ENCODE measurements at places on chromosomes 1 and 21.

DNA sequence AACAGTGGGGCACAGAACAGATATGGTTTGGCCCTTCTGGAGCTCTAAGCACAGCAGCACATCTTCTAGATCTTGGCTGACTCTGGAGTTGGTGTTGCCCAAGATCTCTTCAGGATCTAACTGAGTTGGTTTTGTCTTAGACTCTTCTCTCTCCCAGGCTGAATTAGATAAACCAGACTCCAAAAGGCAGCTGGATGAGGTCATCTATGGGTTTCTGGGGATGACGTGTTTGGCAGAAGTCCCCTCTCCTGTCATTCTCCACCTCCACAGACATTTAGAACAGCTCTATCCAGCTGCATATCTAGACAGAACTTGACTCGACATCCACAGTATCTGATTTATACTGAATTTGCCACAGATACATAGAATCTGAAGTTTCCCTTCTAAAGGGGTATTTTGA is 75.3 kb downstream of the ST6GALNAC5 start:
- no peak for DNase-seq

- no peak for DNase-seq
Measured at GRCh38 chr1:221793439-221794078, 51.7 kb upstream of the DUSP10 start.

DNA sequence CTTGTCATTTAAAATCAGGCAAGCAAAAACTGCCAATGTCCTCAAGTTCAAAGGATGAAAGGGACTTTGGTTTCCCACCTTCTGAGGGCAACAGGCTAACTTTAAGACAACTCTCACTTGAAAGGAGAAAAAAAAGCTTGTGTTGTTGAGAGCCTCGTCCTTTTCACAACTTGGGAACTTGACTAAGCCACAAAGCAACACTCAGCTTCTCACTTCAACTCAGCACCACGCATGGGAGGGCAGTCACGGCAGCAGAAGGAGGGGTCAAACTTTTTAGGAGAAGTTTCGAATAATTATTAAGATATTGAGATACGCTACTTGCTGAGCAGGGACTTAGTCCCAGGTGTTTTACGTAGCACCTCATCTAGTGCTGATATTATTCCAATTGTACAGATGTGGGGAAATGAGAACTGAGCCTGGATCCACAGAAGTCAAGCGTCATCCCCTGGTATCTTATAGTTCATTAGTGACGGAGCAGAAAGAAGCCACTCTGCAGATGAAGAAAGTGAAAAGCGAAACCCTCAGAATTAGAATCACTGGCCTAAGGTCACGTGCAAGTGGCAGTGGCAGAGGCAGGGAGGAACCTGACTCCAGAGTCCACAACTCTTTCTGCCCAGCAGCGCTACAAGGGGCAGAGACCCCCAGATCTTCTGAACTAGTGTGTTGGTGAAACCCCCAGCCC is 83.6 kb downstream of the JAK1 start:
- no peak for DNase-seq

DNA sequence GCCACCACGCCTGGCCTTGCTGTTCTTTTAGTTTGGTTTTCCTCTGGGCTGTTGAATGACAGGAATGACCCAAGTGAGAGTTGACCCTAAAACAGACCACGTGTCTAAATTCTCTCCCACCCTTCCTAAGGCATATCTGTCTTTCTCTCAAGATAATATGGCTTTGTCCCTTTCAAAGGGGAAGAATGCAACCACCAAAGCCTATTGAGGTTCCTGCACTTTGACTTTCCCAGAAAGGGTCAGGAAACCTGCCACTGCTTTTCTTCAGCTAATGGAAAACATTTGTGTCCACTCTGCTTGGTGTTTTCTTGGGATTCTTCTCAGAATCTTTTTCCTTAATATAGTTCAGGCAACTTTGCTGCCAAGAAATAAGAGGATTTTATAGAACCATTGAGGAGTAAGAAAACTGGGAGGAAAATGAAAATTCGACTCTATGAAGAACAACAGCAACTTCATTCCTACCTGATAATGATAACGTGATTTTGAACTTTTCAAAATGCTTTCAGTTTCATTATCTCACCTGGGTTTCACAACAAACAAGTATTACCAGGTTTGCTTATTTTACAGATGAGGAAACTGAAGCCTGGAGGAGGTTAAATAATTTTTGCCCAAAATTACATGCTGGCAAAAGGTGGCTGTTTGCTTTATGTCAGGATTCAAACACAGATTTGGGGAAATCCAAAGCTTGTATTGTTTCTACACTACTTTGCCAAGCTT is 6.9 kb downstream of the PLPP3 start:
- no peak for DNase-seq

DNA sequence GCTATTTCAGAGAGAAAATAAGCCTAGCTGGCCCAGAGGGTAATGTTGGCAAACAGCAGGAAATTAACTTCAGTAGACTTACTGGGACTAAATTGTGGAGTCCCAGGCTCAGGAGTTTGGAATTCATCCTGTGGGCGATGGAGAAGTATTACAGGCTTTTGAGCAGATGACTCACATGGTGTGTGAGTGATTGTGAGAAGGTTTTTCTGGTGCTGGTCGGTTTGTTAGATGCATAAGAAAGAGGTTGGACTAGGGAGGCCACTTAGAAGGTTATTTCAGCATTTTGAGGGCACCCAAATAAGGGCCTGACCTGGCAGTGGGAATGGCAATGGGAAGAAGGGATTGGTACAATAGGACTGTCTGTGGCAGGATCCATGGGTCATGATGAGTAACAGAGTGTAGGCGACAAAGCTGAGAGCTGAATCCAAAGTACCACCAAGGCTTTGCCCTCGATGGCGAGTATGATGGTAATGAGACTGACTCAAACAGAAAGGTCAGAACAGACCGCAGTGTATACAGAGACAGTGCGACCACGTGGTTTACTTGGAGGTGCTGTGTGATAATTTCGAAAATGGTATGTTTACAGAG is 69.2 kb upstream of the KIF26B start:
- DNase-seq = no peak

GRCh38 chr1:105872817-105873216 is 1183.7 kb upstream of the PRMT6 start:
- no peak for DNase-seq

DNA sequence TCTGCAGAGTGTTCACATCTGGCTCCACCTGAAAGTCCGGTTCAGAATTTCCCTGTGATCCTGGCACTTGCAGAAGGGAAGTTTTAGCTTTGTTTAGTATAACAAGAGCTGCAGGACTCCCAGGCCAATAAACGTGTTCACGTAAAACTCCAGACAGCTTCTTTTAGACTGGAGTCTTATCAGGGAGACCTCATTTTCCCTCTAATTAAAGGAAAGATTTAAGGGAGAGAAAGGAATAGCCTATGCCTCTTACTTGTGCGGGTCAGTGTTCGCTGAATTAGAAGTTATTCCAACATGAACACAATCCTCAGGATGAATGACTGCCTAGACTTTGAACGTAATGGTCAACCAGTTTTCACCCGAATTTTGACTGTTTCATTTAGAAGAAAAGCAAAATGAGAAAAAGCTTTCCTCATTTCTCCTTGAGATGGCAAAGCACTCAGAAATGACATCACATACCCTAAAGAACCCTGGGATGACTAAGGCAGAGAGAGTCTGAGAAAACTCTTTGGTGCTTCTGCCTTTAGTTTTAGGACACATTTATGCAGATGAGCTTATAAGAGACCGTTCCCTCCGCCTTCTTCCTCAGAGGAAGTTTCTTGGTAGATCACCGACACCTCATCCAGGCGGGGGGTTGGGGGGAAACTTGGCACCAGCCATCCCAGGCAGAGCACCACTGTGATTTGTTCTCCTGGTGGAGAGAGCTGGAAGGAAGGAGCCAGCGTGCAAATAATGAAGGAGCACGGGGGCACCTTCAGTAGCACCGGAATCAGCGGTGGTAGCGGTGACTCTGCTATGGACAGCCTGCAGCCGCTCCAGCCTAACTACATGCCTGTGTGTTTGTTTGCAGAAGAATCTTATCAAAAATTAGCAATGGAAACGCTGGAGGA is 202.1 kb upstream of the SGIP1 start:
- DNase-seq = no peak

- no peak for DNase-seq
Measured at GRCh38 chr21:25938658-25939395, 204.1 kb downstream of the GABPA start.

DNA sequence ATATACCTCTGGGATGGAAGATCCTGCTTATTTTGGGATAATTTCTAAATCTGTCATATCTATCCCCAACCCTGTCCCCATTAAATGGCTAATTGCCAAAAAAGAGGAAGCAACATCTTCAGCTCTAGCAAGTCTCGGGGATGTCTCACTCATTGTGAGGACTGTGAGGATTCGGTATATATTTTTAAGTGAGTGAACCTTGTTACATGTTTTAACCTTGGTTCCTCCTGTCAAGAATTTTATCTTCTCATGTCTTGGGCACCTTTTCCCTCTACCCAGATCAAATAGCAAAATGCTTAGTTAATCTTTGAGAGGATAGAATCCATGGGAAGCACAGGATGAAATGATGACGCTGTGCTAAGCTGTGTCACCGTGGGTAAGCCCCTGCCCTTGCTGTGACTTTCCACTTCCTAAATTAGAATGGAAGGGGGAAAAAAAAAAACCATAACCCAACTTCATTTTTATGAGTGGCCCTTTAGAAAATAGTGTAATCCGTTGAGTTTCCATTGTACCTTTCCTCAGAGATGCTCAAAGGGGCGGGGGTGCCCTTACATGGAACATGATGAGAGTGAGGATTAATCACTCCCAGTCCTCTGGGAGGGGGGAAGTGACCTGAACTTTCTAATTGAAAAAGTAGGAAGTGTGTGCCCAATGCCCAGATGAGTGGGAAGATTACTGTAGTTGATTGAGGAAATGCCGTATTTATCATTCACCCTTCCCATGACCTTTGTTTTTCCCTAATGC is 7.6 kb downstream of the ATP1A1 start:
- DNase-seq = no peak

DNA sequence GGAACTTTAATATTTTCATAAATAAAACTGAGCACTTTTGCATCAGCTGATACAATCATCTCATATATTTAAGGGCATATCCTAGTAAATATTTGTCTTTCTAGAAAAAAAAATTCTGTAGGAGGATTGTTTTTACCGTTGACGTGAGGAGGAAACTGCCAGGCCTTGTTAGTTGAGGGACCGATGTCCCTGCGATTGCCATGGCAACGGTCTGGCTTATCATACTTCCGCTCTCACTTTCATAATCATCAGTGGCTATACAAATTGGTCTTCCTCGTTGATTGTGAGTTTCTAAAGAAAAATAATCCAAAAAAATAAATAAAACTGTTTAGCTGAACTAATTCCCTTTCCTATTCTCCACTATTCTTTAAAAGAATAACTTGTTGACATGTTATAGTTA is 69.3 kb upstream of the ANGPTL3 start:
- DNase-seq = no peak

DNA sequence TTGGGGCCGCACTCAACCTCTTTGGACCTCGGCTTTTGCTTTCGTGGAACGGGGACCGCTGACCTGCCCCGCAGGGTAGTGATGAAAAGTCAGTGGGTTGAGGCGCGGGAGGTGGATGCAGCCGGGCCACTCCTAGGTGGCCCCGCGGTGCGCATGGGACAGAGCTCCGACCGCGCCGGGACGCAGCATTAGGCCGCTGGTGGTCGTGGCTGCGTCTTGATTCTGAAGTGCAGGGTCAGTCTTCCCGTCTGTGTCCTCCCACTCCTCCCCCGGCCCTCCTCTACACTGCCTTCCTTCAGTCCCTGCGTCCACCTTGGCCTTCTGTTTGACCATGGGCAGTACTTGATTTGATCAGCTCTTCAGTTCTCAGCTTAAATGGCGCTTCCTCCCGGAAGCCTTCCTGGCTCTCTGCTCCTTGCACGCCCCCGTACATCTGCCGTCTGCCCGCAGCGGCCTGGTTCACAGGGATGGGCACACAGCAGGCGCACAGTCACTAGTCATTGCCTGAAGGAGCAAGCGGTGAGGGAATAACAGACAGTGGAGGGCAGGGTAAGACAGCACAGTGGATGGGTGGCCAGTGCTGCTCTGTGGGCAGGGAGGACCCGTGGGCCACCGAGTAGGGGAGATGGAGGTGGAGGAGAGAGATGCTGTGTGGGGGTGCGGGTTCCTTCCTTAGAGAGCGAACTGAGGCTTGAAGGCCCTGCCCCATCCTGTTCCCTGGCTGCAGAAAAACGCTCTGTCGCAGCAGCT is 633 bp downstream of the THEMIS2 start:
- no peak for DNase-seq

- DNase-seq = no peak
Measured at GRCh38 chr1:46755121-46755520, 36.2 kb upstream of the EFCAB14 start.

DNA sequence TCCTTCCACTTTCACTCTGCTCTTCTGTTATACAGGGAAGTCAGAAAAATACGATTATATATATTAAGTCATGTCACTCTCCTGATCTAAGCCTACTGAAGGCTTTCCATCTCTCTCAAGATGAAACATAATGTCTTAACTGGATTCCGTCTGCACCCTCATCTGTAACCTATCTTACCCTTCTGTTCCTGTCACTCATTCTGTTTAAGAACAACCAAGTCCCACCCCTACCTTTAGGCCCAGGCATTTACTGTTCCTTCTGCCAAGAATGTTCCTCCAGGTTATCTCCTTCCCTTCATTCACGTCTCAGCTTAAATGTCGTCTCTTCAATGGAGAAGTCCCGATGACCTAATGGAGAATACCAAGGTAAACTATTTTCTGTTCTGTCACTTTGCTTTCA is 1802.4 kb downstream of the MRPL39 start:
- no peak for DNase-seq

Measured in stimulated activated CD8-positive, alpha-beta memory T cell treated with anti-CD3 and anti-CD28 coated beads, Interleukin-15, amount 100 ng/mL, for 24 hours (primary cell).